ENCODE measurements at places on chromosomes 16 and 17. TPM values are rescaled to one million over a fixed set of nuclear protein-coding genes. Genes with fewer than 3 reads are reported as not detected.

Gene LRRC75A
- total RNA-seq: not detected

Gene RDM1
- total RNA-seq: not detected

Gene TEKT5
- not detected for total RNA-seq

Gene SGCA
- 0.37 TPM for total RNA-seq

Gene CTCF
- 12.5 TPM for total RNA-seq

Gene MYH1
- not detected for total RNA-seq

Gene ERCC4
- 5.9 TPM for total RNA-seq

Gene COG7
- total RNA-seq: 12.2 TPM

Gene PYY
- total RNA-seq: not detected

Gene CMTM2
- total RNA-seq: not detected

Gene FXR2
- total RNA-seq: 20.4 TPM

Gene TAT
- total RNA-seq: not detected

Gene OTOA
- total RNA-seq: not detected

Gene KRT14
- 0.34 TPM for total RNA-seq

Gene PYCARD
- total RNA-seq: 48.0 TPM

Gene SLC2A4
- total RNA-seq: not detected

Gene RAMP2
- 1.8 TPM for total RNA-seq

Gene NHERF2
- total RNA-seq: 35.2 TPM

Gene SEPTIN12
- not detected for total RNA-seq

Gene IFI35
- total RNA-seq: 40.8 TPM

Gene SLFN12
- 20.2 TPM for total RNA-seq

Gene DNAJA2
- total RNA-seq: 37.3 TPM

Gene SMIM36
- total RNA-seq: not detected

Gene CDRT15L2
- not detected for total RNA-seq

Gene TBX4
- not detected for total RNA-seq

Measured in cardiac ventricle fibroblast (primary cell).